Suppressor macrophage treated with lipopolysaccharide for 4 hours (primary cell): ENCODE measurements at places on chromosomes 1 and 21.

GRCh38 chr1:22582661-22583635 is 19.7 kb downstream of the EPHA8 start:
- no peak for DNase-seq

- DNase-seq, result peak; percentile 76
These were observed 24.2 kb upstream of the PHTF1 start for GRCh38 chr1:113783254-113784103.

- DNase-seq, result no peak
These were observed 25.8 kb downstream of the KCNN3 start for GRCh38 chr1:154844297-154844681.

DNA sequence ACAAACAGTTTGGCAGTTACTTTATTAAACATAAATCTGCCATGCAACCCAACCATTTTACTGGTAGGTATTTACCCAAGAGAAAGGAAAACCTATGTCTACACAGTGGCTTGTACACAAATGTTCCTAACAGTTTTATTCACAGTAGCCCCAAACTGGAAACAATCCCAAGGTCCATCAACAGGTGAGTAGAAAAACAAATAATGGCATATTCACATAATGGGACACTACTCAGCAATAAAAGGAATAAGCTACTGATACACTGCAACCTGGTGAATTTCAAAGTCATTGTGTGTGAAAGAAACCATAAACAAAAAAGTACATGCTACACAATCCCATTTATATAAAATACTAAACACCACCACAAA is 12.7 kb downstream of the KYAT3 start:
- no peak for DNase-seq
